AML-193 (cell line): ENCODE measurements at places on chromosomes 1 and 21.

- peak; percentile 31 for DNase-seq
These were observed 18.7 kb downstream of the CNTN2 start for GRCh38 chr1:205061665-205062069.

DNA sequence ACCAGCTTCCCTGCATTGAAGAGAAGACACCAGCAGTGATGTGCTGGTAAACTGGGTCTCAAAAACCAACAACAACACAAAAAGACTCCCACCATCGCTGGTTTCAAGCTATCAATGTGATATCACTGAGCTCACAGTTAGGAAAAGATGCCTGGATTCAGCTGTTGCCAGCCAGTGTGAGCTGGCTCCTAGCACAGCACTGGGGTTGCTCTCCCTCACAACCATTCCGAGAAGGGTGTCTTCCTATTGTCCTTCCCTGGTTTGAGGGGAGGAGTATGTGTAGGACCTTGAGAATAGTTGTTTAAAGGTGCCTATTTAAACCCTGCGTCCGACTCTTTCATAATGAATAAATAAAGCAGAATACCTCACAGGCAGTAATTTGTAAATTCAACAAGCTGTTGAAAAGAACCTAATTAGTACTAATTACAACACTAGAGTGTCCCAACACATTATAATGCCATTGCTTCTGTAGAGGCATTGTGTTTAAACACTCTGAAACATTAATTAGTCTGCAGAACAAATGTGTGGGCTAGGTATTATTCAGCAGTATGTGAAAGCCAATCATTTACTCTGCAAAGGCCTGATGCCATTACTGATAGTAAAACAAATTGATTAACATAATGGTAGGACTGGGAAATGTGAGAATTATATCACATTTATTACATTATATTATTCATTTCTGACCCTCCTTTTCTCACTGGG lies 17.2 kb downstream of the NIBAN1 start:
- no peak for DNase-seq

DNA sequence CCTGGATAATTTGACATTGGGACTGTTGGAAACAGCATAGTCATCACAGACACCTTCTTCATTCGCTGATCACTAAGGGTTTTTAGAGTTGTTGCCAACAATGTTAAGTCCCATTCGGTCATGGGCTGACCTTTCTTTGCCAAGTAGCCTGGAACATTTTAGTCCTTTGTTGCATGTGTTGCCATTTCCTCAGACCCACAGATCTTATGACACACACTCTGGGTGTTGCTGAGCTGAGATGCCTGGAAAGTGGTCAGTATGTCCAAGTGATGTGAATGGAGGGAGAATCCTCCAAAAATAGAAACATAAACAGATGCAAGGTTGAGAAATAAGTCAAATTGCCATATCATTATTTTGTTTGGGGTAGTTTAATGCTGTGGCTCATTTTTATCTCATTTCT lies 61.5 kb upstream of the GJA5 start:
- DNase-seq, result no peak

DNA sequence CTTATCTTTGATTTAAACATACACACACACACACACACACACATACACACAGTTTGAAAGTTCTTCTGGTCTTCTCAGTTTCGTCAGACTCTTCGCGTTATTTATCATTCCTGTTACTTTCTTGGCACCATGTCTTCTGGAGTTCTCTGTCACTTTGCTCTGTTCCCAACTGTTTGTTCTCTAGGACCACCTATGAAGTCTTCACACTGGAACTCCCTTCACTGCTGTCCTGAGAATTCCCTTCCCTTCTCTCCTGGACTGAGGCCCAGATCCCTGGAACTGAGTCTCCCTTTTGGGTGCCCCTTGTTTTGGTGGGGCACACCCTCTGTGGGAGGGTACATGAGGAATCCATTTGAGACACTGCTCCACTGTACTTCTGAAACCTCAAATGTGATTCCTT lies 30.5 kb downstream of the ALG14 start:
- no peak for DNase-seq

DNA sequence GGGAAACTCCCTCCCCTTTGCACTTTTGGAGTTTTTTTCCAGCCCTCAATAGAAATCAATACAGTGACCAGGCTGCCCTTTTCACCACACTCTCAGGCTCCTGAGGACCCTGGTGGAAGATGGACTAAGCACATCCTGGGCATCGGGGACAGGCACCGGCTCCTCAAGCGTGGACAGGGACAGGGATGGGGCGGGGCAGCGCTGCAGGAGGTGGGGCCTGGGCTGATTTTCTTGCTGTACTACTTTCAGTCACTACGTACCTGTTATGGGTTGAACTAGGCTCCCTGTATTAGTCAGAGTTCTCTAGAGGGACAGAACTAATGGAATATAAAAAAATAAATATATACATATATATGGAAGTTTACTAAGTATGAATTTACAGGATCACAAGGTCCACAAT lies 2.5 kb downstream of the MX2 start:
- DNase-seq, result no peak

GRCh38 chr1:6260961-6261614 lies at the start of gene GPR153:
GPR153 (minus strand) TSS chr1:6261098; CDS start chr1:6254905, 6,193 bp downstream.
- DNase-seq, result no peak

GRCh38 chr1:238205045-238205662 lies 314.4 kb upstream of the ZP4 start:
- no peak for DNase-seq

DNA sequence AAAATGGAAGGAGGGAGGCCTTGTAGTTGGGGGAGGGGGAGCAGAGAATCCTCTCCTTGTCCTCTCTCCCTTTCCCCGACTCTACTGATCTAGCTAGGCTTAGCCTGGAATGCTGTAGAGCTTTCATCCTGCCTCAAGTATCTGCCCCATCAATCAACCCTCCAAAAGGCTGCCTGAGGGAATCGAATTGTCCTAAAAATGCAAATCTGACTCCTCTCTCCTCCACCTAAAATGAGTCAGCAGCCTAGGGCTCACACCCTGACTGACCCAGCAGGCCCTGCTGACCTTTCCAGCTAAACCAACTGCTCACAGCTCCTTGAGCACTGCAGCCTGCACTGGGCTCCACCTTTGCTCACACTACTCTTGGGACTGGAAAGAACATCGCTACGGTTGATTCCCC lies 2.8 kb downstream of the HPDL start:
- no peak for DNase-seq

DNA sequence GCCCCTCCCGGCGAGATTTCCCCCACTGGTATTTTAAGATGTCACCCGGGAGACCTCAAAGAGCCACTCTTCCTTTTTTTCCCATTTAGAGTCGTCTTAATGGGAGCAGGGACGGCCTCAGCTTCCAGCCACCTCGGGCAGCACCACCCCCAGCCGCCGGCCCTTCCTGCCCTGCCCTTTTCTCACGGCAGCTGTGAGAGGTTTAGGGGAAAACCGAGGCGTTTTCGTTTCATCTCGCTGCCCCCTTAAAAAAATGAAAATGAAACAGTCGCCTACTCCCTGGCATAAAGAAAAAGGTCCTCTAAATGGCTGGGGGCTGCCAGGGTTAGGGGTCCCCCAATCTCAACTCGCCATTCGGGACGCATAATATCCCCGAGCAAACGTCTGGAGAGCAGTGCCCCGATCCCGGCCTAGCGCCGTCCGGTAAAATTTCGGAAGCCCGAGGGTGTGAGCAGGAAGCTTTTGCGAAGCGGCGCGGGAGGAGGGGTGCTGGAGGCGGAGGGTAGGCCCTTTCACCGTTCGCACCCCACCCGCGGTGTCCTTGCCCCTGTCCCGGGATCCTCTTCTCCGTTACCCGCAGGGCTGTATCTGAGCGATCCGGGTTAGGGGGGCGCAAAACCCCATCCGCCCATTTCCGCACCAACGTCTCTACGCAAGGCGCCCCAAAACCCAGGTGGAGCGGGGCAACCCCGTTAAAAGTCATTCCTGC lies 1.2 kb downstream of the RUNX3 start:
- DNase-seq, result peak; percentile 33

- DNase-seq, result no peak
These were observed 92.9 kb downstream of the LTN1 start for GRCh38 chr21:28899744-28900143.

DNA sequence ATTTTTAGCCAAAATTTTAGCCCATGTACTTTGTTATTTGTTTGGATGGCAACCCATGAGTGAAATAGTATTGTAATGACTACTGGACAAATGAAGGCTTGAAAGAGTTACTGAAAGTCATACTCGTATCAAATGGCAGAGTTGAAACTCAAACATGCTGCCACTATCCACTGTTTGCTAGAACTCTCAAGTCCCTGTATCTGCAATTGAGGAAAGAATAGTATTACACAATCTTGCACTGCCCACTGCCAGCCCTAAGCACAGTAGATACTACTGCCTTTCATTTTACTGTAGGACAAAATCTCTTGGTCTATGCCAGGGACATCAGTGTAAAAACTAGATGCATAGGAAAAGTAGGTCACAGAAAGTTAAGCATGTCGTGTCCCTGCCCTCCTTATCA lies 581.1 kb upstream of the PLXNA2 start:
- no peak for DNase-seq

DNA sequence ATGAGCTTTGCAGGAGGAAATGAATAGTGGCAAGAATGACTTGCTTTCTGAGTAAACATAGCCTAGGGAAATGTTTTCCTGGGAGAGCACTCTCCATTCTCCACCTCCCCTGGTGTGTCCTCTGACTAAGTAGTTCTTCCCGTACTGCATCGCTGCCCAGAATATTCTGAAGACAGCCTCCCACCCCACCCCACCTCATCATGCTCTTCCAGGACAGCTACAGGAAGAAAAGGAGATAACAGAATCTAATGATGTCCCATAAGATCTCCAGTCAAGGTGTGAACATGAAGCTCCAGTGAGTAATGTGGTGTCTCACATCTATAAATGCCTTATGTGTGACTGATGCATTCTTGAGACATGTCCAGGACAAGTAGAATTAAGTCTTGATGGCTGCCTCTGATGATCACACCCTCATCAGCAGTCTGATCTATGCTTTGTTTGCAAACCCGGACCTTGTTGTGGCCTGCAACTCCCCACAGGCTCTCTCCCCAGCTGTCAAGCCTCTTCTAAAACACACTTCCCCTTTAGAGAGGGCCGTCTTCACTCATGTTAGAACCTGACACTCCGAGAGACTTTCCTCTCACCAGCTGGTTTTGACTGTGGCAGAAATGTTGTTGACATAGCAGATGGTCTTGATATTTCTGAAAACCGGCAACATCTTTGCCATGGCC lies 183.0 kb downstream of the CYYR1 start:
- DNase-seq, result no peak

GRCh38 chr21:36499578-36500471 lies 19.9 kb upstream of the CLDN14 start:
- no peak for DNase-seq

DNA sequence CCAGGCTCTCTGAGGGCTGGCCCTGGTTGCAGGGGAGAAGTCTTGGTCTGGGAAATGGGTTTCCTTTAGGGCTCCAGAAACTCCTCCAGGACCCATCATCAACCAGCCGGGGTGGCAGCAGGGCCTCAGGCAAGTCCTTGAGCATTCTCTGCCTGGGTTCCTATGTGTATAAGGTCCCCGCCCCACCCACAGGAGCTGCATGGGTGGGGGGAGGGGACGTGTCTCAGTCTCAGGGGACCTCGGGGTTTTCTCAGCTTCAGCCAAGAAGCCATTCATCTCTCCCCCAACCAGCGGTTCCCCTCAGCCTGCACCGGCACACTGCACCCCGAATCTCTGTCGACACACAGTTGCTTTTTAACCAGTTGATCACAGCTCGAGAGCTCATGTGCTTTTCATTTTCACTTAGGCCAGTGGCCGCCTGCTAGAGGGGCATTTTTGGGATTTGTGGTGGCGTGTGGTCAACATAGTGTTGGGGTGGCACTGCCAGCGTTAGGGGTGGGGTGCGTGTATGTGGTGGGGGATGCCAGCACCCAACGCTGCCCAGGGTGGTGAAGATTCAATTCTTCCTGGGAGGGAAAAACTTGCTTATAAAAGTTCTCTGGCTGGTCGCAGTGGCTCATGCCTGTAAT lies 6.5 kb downstream of the RUNX3 start:
- DNase-seq, result no peak

DNA sequence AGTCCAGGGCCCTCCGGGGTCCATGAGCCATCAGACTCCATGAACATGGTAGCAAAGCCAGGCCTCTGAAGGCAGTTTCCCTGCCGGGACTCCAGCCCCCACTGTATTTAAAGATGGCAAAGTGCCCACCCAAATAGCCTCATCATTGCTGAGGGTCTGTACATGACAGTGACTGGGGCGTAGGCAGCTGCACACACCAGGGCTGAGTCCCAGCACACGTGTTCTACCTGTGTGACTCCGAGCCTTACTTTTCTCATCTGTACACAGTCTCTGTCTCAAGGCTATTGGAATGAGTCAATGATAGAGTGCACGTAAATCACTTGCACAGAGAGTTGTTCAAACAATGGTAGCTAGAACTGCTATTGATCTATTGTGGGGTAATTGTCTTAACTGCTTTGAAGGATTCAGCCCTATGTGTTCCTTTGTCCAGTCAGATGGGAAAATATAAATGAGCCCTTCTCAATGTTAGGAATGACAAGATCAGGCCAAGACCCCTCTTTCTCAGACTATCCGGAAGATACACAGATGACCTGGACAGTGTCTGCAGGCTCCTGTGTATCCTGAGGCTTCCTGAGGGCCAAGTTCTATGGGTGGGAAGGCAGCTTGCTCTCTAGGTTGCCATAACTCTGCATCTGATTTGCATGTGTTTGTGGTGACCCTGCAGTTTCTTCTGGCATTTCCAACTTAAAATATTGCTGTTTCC lies 48.9 kb downstream of the RASSF5 start:
- no peak for DNase-seq

DNA sequence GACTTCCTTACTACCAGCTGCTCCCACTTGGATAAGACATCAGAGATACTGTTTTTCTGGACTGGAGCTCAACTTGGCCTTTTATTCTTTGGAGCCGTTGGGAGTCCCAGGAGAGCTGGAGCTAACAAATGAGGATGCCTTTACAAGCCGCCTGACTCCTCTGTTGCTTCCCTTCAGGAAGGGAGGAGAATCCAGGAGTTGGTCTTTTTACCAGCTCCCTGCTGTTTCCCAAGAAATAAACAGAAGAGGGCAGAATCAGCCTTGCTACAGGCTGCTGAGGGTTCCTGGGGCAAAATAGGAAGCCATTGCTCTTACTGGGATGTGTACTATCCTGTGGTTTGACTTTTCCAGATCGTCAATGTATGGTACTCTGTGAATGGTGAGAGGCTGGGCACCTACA lies 1.5 kb downstream of the EIF3I start:
- no peak for DNase-seq

DNA sequence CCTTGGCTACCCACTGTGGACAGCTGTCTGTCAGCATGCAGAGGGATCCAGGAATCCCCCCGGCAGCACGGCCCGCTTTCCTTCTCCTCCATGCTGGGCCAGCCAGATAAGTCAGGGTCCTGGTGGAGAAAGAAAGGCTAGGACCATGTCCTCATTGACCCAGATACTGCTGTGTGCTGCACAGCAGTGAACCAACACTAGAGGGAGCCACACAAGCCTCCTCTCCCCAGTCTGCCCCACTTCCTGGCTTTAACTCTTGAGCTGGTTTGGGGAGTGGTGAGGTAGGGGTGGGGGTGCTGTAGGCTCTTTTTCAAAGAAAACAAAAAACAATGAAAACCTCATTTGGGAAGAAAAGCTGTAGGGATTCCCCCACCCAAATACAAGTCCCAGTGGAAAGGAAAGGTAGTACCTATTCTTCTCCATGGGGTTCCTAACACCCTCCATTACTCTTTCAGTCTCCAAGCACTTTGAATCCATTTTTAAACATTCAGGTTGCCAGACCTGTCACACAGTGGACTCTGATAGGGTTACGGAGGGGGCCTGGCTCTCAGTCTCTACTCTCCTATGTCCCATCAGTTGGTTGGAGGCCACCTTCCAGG lies 84.9 kb upstream of the CD1D start:
- peak; percentile 42 for DNase-seq
